Stimulated activated CD4-positive, alpha-beta T cell treated with anti-CD3 and anti-CD28 coated beads, Interleukin-12 subunit alpha, Interleukin-12 subunit beta, amount 100 ng/mL, for 24 hours (primary cell): ENCODE measurements at places on chromosomes 7 and 10.

DNA sequence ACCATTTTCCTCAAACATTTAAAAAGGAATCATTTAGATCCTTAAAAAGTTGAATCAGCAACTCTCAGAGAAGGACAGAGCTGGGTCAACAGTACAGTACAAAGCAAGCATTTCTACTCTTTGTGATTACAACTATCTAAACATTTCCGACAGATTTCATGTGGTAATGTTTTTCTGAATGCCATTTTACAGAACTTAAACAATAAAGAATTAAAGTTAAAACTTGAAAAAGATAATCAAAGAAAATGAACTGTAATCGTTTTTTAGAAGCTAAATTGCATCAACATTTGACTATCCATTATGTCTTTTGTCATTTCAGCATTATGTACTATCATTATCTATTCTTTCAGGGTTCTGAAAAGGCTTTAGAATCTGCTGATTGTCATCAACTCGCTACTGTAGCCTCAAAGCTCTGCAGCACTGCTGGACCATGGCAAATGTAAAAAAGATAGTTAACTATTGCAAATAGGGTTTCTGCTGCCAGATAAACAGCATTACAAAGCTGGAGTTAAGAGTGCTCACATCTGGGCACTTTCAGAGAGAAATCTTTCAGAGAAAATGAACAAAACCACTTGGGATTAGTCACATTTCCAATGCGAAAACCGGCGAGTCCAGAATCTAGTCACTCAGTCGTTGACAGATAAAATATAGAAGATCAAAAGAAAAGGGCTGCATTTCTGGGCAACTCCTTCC is 160.4 kb upstream of the LAMB4 start:
- no peak for DNase-seq

DNA sequence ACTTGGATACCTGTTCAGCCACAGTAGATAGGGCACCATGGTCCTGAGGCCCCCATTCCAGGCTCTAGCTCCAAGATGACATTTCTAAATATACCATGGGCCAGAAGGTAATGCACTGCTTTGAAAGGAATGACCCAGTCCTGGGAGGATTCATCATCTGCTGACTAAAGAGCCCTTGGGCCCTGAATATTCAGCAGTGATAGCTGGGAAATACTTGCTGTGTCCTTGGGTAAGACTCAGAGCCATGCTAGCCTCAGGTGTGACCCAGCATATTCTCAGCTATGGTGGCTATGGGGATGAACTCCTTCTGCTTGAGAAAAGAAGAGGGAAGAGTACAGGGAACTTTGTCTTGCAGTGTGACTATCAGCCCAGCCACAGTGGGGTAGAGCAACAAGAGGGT is 21.3 kb upstream of the AGR2 start:
- no peak for DNase-seq

- DNase-seq = no peak
Measured at GRCh38 chr7:26787701-26788100, 76.7 kb downstream of the SKAP2 start.

GRCh38 chr10:126910798-126911197 is 5.6 kb downstream of the DOCK1 start:
- DNase-seq = no peak

DNA sequence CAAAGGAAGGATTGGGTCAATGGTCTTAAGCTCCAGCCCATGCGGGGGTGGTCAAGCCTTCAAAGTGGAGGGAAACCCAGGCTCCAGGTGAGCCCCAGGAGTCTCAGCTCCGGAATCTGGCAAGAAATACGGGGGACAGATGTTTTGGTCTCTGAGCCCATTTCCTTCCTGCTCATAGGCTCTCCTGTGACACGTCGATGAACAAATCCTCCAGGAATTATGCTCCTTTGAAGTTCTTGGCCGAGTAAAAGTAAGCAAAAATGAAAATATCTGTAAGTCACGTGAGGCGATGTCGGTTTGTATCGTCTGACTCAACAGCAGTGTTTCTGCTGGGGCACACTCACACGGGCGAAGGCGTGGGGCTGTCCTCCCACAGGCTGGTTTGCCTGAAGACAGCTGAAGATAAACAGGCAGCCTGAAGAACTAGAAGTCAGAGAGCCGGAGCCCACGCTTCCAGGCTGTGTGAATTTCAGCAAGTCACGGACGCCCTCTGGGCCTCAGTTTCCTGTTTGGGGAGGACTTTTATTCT is 52.6 kb upstream of the SMNDC1 start:
- DNase-seq = peak; percentile 56

- DNase-seq = no peak
Measured at GRCh38 chr7:108314551-108314950, 141.7 kb downstream of the NRCAM start.

GRCh38 chr7:5362466-5362865 is 61.2 kb downstream of the TNRC18 start:
- DNase-seq = no peak

DNA sequence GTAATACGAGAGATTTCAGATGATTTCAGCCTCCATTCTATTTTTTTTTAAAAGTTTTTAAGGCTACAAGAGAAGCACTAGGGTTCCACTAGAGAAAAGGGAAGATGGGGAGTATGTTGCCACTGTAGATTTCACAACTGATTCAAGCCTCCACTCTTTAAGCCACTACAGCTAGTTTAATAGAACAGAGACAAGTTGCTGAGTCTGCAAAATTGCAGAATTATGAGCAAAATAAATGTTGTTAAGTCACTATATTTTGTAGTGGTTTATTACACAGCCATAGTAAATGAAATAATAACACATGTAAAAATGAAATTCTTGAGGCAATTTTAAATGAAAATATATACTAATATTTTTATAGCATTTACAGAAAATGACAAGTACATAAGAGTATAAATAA is 96.0 kb upstream of the POT1 start:
- no peak for DNase-seq

DNA sequence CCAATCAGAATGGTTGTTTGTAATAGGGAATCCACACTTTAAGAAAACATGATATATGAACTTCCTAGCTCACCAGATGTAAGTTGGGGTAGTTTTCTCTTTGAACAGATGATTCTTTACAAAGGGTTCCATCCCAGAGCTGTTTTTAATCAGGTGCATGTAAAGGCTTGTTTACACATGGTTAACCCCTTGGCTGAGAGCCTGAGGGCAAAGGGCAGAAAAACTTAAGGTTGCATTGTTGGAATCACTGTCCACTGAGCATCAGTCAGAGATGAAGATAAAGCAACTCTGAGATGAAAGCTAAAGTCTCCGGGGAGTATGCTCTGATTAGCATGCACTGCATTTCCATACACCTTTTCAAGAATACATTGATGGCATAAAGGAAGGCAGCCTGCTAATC is 518.2 kb downstream of the SORCS3 start:
- DNase-seq = no peak

DNA sequence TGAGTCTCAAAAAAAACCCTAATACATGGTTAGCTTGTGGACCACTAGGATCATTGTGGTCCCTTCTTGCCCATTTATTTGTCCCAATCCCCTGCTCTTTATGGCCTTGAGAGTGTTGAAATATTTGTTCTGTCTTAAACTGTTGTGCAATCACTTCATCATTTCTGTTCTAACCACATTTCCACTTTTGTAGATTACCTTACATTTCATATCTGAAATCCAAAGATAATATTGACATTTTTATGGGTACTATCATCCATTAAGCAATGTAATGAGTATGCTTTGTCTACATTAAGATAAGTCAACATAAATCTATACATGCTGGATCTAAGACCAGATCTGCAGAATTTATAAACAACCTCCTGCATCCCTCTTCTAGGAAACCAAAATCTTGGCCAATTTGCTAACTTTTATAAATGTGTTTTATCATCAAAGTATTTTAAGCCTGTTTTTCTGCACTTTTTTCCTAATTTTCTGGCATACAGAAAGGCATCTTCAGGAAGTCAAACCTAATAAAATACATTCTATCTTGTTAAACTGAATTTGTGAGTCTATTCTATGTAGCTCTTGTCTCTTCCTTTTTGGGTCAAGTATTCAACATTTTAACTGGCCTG is 359.4 kb upstream of the CELF2 start:
- DNase-seq = no peak

DNA sequence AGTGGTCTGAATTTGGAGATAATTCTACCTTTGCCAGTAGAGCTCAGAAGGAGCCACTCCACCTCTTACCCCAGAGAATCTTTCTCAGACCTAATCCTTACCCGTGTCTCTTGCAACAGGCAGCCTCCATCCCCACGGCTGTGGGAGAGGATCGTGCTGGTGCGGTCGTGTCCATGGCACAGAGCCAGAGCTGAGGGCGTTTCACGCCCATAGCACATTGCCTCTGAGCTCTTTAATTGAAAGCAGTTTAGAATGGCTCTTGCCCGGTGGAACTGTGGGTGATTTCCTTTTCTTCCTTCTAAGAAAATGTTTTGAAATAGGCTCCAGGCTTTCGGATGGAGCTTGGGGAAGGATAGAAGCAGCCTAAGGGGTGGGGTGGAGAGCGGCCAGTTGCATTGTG is 41.5 kb downstream of the PRF1 start:
- DNase-seq = no peak

GRCh38 chr7:132333301-132333700 is 243.0 kb downstream of the PLXNA4 start:
- DNase-seq = no peak

GRCh38 chr10:35565602-35566081 is 39.5 kb upstream of the GJD4 start:
- DNase-seq = no peak

GRCh38 chr7:139829025-139829774 is at the start of gene TBXAS1:
Gene TBXAS1 (plus strand): TSS chr7:139829264. CDS start chr7:139829391, 127 bp downstream.
- DNase-seq = no peak

DNA sequence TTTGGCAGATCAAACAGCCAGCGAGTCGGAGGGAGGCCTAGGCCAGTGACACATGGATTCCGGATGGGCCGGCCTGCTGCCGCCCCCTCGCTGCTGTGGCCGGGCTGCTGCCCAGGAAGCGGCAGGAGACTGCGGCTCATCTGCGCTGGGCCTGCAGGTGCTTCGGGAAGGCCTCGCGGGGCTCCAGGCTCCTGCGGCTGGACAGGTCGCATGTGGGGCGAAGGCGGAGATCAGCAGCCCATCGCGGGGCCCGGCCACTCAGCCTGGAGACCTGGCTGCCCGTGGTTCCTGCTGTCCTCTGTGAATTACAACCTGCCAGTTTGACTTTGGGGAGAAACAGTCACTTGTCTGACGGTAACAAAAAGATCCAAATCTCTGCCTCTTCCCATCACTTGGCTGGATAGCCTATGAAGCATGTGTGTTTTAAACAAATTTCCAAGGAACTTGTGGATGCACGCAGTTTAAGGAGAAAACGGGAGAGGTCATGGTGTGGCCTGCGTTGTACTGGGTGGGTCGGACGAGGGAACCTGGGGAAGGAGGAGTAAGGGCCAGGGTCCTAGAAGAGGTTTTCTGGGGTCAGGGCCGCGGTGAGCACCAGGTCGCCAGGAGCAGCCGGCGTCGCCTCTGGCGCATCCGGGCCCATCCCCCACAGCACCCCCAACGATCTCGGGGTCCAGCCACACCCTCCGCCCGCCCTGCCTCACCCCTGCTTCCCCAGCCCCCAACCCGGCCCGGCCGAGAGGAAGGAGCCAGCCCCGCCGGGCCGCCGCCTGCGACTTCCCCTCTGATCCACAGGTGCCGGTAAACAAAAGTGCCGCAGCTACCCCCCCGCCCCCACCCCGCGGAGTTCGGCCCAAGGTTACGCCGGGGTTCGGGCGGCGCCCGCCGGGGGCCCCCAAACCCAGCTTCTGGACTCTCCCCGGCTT is 1.6 kb downstream of the SPOCK2 start:
- DNase-seq = no peak

GRCh38 chr10:47140761-47141348 is 159.1 kb upstream of the GDF10 start:
- DNase-seq = no peak

DNA sequence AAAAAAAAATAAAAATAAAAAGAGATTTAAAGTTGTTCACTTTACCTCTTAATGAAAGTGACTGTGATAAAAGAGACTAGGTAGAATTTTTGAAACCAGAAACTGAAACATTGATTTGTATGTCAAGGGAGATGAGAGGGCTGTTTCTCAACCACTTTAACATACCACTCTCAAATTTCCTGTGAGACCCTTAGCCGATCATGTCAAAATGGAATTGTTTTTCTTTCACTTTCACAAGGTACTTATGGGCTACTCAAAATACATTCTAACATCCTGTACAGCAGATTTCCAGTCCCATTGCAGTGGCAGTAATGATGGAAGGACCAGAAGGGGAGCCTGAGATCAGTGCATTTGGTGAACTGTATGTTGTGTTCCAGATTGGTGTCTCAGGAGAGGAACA is 261.2 kb downstream of the PPP1R3A start:
- no peak for DNase-seq

DNA sequence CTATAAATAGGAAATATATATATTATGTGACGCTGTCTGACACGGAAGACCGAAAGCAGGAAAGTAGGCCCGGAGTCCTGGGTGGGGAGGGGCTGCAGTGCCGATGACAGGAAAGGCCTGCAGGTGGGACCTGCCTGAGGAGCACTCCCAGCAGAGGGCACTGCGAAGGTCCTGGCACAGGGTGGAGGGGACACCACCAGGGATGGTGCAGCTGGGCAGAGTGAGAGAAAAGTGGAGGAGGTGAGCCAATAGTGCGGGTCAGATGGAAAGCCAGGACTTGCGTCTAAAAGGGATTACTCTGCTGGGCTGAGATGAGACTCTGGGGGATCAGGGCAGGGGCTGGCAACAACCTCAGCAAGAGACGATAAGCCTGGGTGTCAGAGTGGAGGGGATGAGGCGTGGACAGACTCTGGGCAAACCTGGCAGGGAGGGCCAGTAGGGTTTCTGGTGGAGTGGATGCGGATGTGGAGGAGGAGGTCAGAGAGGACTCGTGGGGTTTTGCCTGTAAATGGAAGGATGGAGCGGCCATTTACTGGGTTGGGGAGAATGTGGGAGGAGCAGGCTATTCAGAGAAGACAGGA is 118.2 kb upstream of the ZNF746 start:
- DNase-seq = no peak

DNA sequence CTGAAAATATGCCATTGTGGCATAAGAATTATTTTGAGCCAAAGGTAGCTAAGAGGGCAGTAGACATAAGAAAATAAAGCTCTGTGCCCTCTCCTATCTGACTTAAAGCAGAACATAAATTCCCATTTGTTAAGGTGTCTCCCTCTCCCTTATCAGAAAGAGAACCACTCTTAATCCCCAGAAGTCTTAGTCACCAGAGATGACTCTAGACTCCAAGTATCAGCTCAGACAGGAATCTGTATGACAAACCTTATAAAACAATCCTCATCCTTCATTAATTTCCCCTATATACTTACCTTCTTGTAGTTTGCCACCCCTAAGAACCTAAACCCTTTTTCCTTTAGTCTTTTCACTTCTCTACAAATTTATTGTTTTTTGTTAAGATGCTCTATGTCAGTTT is 21.8 kb upstream of the PIP4K2A start:
- DNase-seq = no peak

GRCh38 chr7:81769891-81770727 is at the start of gene HGF:
Gene HGF (minus strand): TSS chr7:81770047. CDS start chr7:81769971, 76 bp downstream.
- DNase-seq = no peak

- no peak for DNase-seq
Measured at GRCh38 chr10:132110713-132111112, 45.0 kb downstream of the JAKMIP3 start.

DNA sequence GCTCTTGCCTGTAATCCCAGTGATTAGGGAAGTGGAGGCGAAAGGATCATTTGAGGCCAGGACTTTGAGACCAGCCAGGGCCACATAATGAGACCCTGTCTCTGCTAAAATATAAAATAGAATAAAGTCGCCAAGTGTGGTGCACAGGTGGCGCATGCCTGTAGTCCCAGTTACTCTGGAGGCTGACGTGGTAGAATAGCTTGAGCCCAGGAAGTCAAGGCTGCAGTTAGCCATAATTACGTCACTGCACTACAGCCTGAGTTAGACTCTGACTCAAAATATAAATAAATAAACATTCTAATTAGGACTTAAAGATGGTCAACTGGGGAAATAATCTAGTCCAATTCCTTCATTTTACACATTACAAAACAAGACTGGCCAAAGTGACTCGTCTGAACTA is 768 bp downstream of the CHCHD2 start:
- no peak for DNase-seq
